ENCODE measurements at places on chromosomes 11 and 22.

DNA sequence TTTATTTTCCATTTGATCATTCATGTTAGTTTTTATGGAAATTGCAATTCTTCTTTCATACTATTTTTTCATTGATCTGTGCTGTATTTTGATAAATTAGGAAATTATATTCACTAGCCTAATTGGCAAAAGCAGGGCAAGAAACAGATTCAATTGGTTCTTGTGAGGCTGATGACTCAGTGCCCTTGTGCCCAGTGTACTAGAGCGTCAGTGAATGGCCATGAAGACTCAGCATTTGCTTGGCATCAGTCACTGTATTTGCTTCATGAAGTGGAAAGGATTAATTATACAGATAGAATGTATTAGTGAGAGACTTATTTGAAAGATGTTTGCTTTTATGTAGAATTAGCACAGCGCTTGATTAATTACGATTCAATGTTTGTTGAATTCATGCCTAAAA lies 31.8 kb downstream of the MRGPRX1 start:
- no peak for DNase-seq

DNA sequence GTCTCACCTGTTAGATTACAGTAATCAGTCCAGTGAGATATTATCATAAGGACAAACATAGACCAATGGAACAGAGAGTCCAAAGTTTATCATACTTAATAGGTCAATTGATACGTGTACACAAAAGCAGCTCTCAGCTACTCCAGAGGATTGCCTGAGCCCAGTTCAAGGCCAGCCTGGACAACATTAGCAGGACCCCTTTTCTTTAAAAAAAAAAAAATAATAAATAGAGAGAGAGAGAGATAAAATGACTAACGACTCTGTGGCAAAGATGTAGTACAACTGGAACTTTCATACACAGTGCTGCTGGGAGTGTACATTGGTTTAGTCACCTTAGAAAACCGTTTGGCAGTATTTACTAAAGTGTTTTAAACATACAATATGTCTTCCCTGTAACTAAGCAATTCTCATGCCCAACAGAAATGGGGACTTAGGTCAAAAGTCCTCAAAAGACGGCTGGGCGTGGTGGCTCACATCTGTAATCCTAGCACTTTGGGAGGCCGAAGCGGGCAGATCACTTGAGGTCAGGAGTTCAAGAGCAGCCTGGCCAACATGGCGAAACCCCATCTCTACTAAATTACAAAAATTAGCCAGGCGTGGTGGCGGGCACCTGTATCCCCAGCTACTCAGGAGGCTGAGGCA lies 10.6 kb downstream of the SNX32 start:
- no peak for DNase-seq

GRCh38 chr22:44639891-44640617 lies 62.0 kb upstream of the PRR5 start:
- DNase-seq, result no peak

DNA sequence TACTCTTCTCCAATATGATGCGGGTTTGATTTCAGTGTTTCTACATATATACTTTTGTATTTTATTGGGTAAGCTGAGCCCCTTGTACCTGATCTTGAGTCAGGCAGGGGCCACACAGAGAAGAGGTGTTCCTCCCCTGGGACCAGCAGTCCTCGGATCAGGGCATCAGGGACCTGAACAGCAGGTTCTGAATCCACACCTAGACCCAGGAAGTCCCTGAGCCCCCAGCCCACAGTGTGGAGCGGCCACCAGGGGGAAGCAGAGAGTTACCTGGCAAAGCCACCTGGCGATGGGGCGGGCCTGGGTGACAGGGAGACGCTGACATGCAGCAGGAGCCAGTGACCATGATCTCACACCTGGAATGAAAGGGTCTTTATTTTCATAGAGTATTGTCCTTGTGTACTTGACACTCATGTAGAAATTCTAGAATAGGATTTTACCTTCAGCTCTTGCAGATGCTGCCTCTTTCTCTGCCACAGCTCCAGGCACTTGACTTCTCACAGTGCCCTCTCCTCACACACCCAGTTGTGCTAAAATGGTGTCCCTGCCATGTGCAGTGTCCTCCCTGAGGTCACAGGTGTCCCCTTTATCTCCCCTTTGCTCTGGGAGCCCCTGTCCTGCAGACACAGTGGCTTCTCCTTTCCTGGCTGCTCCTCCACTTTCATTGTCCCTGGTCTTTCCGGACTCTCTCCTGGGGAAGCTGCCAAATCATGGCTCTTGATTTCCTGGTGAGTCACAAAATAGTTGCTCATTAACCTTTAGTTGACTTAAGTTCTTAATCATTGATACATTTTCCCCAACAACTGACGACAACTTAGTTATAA lies 48.5 kb downstream of the GGTLC2 start:
- DNase-seq, result peak; percentile 35

- no peak for DNase-seq
These were observed 7.8 kb upstream of the NLRP10 start for GRCh38 chr11:7973011-7973410.

GRCh38 chr22:41459431-41459830 lies 9.1 kb downstream of the PHF5A start:
- no peak for DNase-seq

GRCh38 chr11:1882265-1883238 lies 9.1 kb downstream of the PRR33 start:
- DNase-seq, result peak; percentile 58

GRCh38 chr11:119936426-119936825 lies 201.5 kb downstream of the TRIM29 start:
- DNase-seq, result no peak

GRCh38 chr22:36580846-36581245 lies 51.9 kb upstream of the EIF3D start:
- no peak for DNase-seq

GRCh38 chr11:34411111-34411510 lies 27.6 kb upstream of the CAT start:
- DNase-seq, result no peak

GRCh38 chr11:116100016-116100415 lies 595.8 kb upstream of the CADM1 start:
- DNase-seq, result no peak

GRCh38 chr11:107898270-107898669 lies 30.0 kb upstream of the RAB39A start:
- no peak for DNase-seq

GRCh38 chr22:49929994-49930575 lies 11.7 kb downstream of the CRELD2 start:
- no peak for DNase-seq

DNA sequence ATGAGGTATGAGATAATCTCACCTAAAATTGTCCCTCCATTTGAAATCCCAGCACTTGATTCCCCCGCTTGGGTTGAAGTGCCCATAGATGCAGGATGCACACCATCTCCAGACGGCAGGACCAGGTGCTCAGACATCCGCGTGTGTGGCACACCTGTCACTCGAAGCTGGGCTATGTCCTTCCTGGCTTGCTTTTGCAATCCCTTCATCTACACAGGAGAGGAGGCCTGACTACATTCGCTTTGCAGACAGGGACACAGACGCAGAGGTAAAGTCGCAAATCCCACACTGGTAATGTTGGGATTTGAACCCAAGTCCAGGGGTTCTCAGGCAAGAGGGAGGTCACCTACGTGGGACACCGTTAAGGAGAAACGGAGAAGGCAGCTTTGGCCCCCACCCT lies 7.2 kb upstream of the CYTH4 start:
- DNase-seq, result no peak

- no peak for DNase-seq
These were observed 15.3 kb upstream of the PHLDA2 start for GRCh38 chr11:2944530-2944929.

- no peak for DNase-seq
These were observed 4.8 kb upstream of the TPH1 start for GRCh38 chr11:18050848-18051247.

DNA sequence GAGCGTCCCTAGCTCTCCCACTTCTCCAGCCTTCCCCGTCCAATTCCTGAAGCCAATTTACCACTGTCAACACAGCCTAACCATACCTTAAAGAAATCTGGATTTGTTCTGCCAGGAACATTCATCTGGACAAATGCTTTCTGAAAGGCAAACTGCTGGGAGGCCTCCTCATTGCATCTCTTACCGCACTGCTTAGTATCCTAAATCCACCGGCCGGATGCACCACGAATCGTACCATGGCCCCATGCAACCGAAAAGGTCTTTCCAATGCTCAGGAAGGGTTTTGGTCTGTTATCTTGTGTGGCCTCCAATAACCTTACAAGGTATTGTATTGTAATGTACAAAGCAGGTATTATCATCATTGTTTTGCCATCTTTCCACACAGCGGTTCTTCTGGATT lies 57.6 kb downstream of the MYH9 start:
- DNase-seq, result no peak

- DNase-seq, result no peak
These were observed 23.3 kb downstream of the OSBP2 start for GRCh38 chr22:30717952-30718351.

- DNase-seq, result no peak
These were observed 2.9 kb downstream of the CCDC86 start for GRCh38 chr11:60844870-60845221.

DNA sequence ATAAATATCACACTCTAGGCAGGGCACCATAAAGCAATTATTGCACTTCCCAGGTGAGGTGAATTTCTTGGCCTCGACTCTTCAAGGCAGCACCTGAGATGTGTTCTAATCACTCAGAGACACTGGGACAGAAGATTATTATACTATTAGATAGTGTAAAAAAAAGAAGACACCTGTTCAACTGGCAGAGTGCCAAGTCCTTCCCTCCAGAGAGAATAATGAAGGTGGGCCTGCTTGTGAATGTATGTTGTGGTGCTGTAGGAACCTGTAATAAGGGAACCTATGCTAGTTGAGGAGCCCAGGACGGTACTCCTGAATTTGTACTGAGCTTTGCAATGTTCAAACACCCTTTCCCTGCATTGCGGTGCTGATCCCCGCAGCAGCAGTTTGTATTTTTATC lies 107.5 kb downstream of the NXPE2 start:
- no peak for DNase-seq

- no peak for DNase-seq
These were observed 666 bp downstream of the SLC25A18 start for GRCh38 chr22:17563936-17564391.

GRCh38 chr11:46553814-46554212 lies 40.0 kb downstream of the AMBRA1 start:
- no peak for DNase-seq

- DNase-seq, result no peak
These were observed 630.3 kb downstream of the TBC1D22A start for GRCh38 chr22:47392729-47393128.

DNA sequence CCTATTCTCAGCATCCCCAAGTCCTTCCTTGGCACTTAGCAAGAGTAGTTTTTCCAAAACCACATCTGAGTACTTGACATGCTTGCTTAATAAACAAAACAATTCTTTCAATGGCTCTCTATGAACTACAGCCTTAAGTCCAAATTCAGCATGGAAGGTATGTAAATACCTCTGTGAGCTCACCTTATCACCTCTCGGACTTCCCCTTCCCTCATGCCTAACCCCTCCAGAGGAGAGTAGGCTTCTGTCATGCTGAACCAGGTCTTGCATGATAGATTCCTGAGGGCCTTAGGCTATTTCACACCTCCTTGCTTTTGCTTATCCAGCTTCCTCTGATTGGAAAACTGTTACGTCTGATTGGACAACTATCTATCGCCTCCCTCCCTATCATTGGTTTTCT lies 312.9 kb upstream of the CCDC90B start:
- no peak for DNase-seq

- DNase-seq, result peak; percentile 12
These were observed 112.7 kb downstream of the VPREB1 start for GRCh38 chr22:22357024-22357883.

- no peak for DNase-seq
These were observed 468 bp downstream of the ZDHHC8 start for GRCh38 chr22:20131859-20132685.

DNA sequence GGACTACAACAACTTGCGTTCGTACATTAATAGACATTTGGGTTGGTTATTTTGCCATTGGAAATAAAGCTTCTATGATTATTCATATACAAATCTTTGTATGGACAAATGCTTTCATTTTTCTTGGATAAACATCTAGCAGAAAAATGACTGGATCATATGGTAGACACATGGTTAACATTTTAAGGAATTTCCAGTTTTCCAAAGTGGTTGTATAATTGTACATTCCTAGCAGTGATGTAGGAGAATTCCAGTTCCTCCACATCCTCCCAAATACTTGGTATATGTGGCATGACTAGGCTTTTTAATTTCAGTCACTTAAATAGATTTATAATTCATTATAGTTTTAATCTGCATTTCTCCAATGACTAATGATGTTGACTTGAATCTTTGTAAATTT lies 246.2 kb upstream of the NCAM1 start:
- no peak for DNase-seq

DNA sequence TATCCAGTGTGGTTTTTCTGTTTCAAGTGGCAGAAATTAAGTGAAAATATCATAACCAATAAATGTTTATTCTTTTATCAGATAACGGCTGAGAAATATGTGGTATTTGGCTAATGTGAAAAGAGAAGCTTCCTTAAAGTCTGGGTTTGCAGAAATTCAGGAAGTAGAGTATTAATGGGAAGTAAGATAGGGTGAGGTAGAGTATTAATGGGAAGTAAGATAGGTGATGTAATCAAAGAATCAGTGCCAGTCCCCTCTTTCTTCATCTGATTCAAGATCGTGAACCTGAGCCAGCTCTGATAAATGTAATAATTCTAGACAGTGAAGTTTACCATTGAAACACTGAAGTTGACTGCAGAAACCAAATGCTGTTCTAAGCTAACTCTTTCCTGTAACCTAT lies 30.9 kb downstream of the TRPC6 start:
- DNase-seq, result no peak

DNA sequence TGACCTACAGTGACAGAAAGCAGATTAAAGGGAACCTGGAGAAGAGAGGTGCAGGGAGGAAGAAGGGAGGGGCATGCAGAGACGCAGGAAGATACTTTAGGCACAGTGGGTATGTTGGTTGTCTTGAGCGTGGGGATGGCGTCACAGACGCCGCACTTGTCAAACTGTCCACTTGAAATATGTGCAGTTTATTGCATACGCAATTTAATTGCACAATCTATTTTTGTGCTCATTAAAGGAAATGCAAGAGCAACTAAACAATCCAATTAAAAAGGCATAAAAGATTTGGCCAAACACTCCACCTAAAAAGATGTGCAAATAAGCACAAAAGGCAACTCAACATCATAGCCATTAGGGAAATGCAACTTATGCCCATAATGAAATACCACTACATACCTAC lies 16.8 kb downstream of the GNB1L start:
- no peak for DNase-seq

- no peak for DNase-seq
These were observed 21.7 kb downstream of the SLC35F2 start for GRCh38 chr11:107836851-107837250.

- DNase-seq, result no peak
These were observed 14.9 kb downstream of the CFAP300 start for GRCh38 chr11:102062106-102062505.

- DNase-seq, result no peak
These were observed 14.8 kb downstream of the OR52M1 start for GRCh38 chr11:4559527-4560440.

- no peak for DNase-seq
These were observed 78.3 kb downstream of the BBOX1 start for GRCh38 chr11:27118949-27119348.

DNA sequence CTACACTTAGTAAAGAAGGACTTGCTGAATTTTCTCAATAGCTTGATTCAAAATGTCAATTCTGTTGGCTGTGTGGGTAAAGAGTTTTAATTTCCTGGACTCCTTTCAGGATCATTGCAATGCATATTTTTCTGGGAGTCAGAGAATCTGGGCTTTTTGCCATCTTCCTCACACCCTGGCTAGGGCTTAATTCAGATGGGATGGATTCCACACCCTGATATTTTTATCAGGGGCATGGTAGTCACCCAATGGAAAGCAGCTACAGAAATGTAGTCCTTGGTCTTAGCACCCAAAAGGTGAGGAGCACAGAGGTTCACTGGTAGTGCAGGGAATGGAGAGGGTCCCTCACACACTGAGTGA lies 79.3 kb downstream of the SGSM3 start:
- no peak for DNase-seq
